ENCODE measurements at places on chromosomes 2 and 18. TPM values are rescaled to one million over a fixed set of nuclear protein-coding genes. Genes with fewer than 3 reads are reported as not detected.

The SERPINB2 gene
- not detected for total RNA-seq

GRCh38 chr2:42786561-42787345 lies 5.6 kb downstream of the HAAO start:
- H3K4me1 ChIP-seq, result peaks cover 8% of the 10 kb centered on the region
- no peak overlapping the region for H3K4me3 ChIP-seq
- H3K36me3 ChIP-seq, result peaks cover 3% of the 10 kb centered on the region
- DNase-seq, result peak; percentile 25

GRCh38 chr2:63735931-63736330 lies 105.8 kb upstream of the UGP2 start:
- H3K36me3 ChIP-seq, result no peaks in the 10 kb centered on the region
- no peak overlapping the region for H3K4me3 ChIP-seq
- H3K4me1 ChIP-seq, result no peaks in the 10 kb centered on the region
- no peak for DNase-seq

The GCG gene
- not detected for total RNA-seq

DNA sequence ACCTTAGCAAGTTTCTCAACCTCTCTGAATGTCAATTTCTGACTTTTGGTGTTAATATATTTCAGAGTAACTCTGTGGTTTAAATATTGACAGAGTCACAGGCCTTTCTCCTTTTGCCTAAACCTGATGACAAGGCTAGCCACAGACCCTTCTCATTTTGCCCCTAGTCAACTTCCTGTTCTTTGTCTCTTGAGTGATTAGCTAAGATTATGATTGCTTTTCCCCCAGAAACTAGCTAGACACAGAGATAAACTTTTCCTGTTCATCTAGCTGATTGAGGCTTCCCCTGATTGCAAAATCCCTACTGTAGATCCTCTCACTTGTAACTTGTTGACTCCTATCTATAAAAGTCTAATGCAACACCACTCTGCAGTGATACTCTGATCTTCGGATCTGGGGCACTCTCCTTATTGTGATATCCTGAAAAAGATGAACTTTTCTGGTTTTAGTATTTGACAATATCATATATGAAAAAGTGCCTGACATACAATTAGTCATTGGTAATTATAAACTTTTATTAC lies 241.4 kb downstream of the ZNF385B start:
- no peak for DNase-seq
- H3K4me1 ChIP-seq, result no peaks in the 10 kb centered on the region

- no peak overlapping the region for H3K27ac ChIP-seq
- H3K27me3 ChIP-seq, result no peaks in the 10 kb centered on the region
- H3K4me1 ChIP-seq, result peaks cover 41% of the 10 kb centered on the region
- peaks cover 35% of the 10 kb centered on the region for H3K36me3 ChIP-seq
- H3K4me3 ChIP-seq, result no peak overlapping the region
Observed at GRCh38 chr2:224570328-224570993, 14.7 kb downstream of the CUL3 start.

DNA sequence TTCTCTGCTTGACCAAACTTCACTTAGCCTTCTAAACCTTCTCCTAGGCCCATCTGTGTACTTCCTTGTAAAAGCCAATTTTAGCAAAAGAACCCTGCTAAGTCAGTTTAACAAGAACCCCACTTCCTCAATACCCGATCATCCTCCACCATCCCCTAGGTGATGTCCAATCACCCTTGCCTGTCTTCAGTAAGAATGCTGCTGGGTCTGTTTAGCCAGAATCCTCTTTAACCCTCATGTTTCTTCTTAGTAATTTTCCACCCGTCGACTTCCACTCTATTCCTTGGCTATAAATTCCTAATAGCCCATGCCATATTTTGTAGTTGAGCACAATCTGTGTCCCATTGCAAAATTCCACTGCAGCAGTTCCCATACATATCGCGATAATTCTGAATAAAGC lies 780.0 kb upstream of the RAB6C start:
- no peaks in the 10 kb centered on the region for H3K27me3 ChIP-seq
- H3K27ac ChIP-seq, result no peak overlapping the region
- H3K4me1 ChIP-seq, result no peaks in the 10 kb centered on the region
- no peak overlapping the region for H3K4me3 ChIP-seq

The THADA gene
- total RNA-seq, result 32.1 TPM

The SLC5A7 gene
- total RNA-seq, result not detected

- no peak for DNase-seq
- peaks cover 29% of the 10 kb centered on the region for H3K4me1 ChIP-seq
- H3K27ac ChIP-seq, result no peak overlapping the region
- H3K4me3 ChIP-seq, result no peak overlapping the region
Observed at GRCh38 chr2:151975460-151976414, 123.1 kb downstream of the CACNB4 start.

- no peak overlapping the region for H3K27ac ChIP-seq
- no peaks in the 10 kb centered on the region for H3K36me3 ChIP-seq
- peaks cover 18% of the 10 kb centered on the region for H3K27me3 ChIP-seq
- no peak for DNase-seq
- H3K4me1 ChIP-seq, result no peaks in the 10 kb centered on the region
Observed at GRCh38 chr2:19738707-19739106, 163.1 kb downstream of the TTC32 start.

The FOXI3 gene
- total RNA-seq, result not detected

DNA sequence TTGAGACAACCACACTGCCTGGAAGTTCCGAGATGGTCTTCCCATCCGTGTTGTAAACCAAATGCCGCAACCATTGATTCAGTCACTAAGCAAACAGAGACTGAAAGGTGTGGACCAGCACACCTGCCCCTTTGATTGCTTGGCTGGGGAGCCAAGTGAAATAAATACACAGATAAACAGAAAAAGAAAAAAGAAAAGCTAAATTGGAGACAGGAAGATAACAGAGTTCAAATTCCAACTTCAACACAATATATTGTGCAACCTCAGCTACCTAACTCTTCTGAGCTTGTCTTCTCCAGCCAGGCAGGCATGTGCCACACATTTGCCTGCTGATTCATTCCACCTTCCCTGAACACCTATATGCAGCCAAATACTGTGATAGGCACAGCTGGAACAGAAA lies 110.9 kb downstream of the PID1 start:
- no peak for DNase-seq
- no peaks in the 10 kb centered on the region for H3K4me1 ChIP-seq
- no peak overlapping the region for H3K4me3 ChIP-seq
- H3K36me3 ChIP-seq, result no peaks in the 10 kb centered on the region

DNA sequence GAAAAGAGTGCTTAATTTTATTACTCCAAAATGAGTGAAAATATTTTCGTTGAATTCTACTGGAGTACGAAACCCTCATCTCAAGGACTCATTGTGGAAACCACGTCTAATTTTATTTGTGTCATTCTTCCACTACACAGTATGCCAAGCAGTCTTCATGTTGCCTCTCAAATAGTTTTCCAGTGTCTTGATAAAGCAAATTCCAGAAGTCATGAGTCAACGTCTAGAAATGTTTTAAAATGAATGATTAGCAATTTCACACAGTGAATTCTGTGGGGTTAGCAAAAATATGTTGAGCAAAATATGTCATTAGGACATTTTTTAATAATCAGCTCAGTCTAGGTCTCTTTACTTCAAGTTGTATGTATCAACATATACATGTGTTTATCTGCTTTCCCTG lies 865.5 kb downstream of the DSC3 start:
- no peaks in the 10 kb centered on the region for H3K36me3 ChIP-seq
- no peak overlapping the region for H3K4me3 ChIP-seq

The HDHD2 gene
- total RNA-seq, result 32.6 TPM

DNA sequence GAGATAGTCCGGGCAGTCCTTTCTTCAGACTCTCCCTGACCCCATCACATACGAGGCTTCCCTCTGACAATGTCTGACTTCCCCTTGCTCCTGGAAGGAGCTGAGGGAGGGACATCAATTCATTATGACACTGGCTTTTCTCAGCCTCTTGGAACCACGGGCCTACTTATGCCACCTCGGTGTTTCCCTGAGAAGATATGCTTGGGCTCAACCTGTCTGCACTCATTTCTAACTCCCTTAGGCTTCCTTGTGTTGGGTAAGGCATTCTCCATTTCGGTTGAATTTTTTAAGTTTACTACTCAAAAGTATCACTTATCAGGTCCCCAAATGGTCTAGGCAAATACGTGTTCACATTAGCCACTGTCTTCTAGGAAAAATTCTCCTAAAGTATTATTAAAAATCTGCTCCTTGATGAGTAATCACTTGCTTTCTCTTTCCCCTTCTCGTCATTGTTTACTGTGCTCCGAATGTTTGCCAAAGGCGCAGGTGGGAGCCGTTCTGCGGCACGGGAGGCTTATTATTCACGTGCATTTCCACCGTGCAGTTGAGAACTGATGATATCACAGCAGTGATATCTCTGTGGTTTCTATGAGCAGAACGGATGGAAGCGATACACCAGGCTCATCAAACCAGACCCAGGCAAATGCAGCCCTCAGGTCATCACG lies 33.1 kb downstream of the ARL4C start:
- peaks cover 53% of the 10 kb centered on the region for H3K4me1 ChIP-seq
- peak; percentile 80 for DNase-seq
- H3K27me3 ChIP-seq, result no peaks in the 10 kb centered on the region

GRCh38 chr2:8355102-8355859 lies 326.6 kb upstream of the ID2 start:
- H3K4me1 ChIP-seq, result peaks cover 15% of the 10 kb centered on the region
- peaks cover 5% of the 10 kb centered on the region for H3K27me3 ChIP-seq
- no peak overlapping the region for H3K27ac ChIP-seq

DNA sequence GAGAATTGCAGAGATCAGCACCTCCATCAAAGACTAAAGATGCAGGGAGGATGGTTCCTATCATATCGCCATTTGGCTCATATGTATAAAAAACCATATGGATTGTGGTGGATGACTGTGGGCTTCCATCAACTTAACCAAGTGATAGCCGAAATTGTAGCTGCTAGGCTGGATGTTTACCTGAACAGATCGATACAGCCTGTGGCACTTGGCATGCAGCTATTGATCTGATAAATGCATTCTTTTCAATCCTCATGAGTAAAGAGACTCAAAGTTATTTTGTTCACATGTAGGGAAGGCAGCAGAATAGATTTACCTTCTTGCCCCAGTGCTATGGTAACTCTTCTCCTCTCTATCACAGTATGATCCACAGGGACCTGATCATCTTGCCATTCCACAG lies 18.5 kb downstream of the CHCHD5 start:
- H3K36me3 ChIP-seq, result no peaks in the 10 kb centered on the region
- H3K4me3 ChIP-seq, result no peak overlapping the region
- H3K27me3 ChIP-seq, result no peaks in the 10 kb centered on the region
- DNase-seq, result no peak
- H3K4me1 ChIP-seq, result peaks cover 6% of the 10 kb centered on the region

The KLHL29 gene
- 0.09 TPM for total RNA-seq

GRCh38 chr2:232981356-232981755 lies 31.7 kb downstream of the NGEF start:
- no peaks in the 10 kb centered on the region for H3K4me1 ChIP-seq
- DNase-seq, result no peak
- no peak overlapping the region for H3K4me3 ChIP-seq
- H3K27ac ChIP-seq, result no peak overlapping the region
- H3K36me3 ChIP-seq, result no peaks in the 10 kb centered on the region

- no peak overlapping the region for H3K4me3 ChIP-seq
- DNase-seq, result no peak
- H3K27me3 ChIP-seq, result peaks cover 25% of the 10 kb centered on the region
- H3K27ac ChIP-seq, result no peak overlapping the region
- H3K36me3 ChIP-seq, result no peaks in the 10 kb centered on the region
Observed at GRCh38 chr2:172293952-172294351, 133.4 kb upstream of the ITGA6 start.

DNA sequence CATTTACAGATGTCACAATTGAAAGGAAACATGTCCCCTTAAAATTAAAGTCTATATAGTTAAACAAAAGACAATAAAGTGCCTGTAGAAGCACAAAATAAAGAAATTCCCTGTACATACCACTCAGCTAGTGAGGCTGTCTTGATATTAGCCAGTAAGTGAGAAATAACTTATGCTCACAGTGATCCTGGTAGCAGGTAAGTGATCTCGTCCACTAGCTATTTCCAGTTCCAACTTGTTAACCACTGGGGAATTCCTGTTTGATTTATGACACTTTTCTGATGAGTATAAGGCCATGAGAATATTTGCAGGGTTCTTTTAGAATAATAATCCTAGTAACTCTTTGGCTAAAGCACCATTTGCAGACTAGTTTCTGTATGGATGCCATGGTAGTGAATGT lies 127.9 kb upstream of the PGAP1 start:
- H3K27me3 ChIP-seq, result no peaks in the 10 kb centered on the region
- H3K4me1 ChIP-seq, result peaks cover 4% of the 10 kb centered on the region
- H3K36me3 ChIP-seq, result peaks cover 93% of the 10 kb centered on the region
- no peak for DNase-seq
- H3K4me3 ChIP-seq, result no peak overlapping the region

DNA sequence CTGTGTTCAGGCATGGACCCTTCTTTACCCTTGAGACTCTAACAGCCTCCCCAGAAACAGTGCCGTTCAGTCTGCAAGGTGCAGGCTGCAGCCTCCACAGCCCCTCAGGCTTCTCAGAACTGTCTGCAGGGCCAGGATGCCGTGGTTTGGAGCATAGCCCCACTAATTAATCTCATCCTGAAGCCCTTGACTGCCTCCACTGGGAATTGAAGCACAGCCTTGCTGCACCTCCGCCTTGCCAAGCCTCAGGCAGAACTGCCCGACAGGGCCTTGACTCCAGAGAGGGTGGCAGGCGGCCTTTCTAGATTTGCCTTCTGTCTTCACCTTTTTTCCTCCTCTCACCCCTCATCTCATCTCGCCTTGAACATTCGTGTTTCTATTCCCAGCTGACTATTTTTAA lies 119.8 kb downstream of the NRP2 start:
- H3K27ac ChIP-seq, result no peak overlapping the region
- H3K4me3 ChIP-seq, result no peak overlapping the region

DNA sequence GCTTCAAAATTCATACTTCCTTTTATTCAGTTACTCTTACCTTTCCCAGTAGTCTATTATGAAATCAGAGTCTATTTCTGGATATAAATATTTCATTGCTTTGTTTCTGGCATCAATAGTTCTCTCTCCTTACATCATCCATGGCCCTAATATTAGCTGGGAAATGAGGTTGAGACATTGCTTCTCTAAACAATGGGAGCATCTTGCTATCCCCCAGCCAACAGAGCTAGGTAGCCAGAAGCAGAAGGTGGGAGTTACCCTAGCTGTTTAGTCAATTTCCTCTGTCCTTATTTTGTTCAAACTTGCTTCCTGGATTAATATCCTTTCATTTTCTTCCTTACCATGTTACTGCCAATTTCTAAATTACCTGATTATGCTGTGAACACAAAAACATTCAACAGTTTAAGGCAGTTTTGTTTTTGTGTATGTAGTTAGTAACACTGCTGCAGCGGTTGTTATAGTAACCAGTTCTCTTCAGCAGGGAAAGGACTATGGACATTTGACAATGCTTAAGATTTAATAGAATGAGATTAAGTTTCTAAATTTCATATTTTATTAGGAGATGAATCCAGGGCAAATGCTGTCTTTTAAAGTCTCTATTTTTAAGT lies 160.5 kb upstream of the KCNJ3 start:
- H3K27me3 ChIP-seq, result no peaks in the 10 kb centered on the region
- no peak overlapping the region for H3K27ac ChIP-seq
- H3K4me1 ChIP-seq, result no peaks in the 10 kb centered on the region
- no peak for DNase-seq
- H3K4me3 ChIP-seq, result no peak overlapping the region

Measured in activated CD8-positive, alpha-beta memory T cell treated with anti-CD3 and anti-CD28 coated beads, Interleukin-2, amount 10 ng/mL, durations not matched to agents 7 days and 5 days (primary cell).